ENCODE measurements at places on chromosomes 6 and 20.
A peak's percentile ranks its signal among the peaks of the same experiment; 100 is the strongest.

DNA sequence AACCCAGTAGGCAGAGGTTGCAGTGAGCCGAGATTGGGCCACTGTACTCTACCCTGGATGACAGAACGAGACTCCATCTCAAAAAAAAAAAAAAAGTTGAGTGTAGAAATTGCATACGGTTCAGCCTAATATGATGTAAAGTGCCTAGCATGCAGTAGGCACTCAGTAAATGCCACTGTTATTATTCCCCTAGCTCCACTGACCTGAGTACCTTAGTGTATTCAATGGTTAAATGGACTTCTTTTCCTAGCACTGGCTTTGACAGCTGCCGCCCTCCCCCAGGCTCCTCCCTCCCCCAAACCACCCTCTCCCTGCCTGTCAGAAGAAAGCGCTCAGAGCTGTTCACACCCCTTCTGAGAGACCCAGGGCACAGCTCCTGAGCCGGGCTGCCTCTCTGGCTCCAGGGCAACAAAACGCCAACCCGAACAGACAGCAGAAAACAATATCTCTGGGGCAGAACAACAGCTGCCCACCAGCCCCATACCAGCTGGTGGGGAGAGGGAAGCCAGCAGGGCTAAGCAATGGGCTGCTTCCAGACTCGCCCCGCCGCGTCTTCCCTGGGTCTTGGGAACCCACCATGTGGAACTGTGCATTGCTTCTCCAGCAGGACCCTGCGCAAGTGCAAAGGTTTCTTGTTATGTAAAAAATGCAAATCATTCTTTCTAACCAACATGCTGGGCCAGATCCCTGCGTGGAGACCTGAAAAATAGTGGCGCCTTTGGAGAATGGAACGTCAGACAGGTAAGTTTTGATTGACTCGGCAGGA lies 4.5 kb downstream of the CPNE5 start:
- DNase-seq, result no peak

GRCh38 chr6:18457065-18457737 lies 70.1 kb downstream of the RNF144B start:
- no peak for DNase-seq

DNA sequence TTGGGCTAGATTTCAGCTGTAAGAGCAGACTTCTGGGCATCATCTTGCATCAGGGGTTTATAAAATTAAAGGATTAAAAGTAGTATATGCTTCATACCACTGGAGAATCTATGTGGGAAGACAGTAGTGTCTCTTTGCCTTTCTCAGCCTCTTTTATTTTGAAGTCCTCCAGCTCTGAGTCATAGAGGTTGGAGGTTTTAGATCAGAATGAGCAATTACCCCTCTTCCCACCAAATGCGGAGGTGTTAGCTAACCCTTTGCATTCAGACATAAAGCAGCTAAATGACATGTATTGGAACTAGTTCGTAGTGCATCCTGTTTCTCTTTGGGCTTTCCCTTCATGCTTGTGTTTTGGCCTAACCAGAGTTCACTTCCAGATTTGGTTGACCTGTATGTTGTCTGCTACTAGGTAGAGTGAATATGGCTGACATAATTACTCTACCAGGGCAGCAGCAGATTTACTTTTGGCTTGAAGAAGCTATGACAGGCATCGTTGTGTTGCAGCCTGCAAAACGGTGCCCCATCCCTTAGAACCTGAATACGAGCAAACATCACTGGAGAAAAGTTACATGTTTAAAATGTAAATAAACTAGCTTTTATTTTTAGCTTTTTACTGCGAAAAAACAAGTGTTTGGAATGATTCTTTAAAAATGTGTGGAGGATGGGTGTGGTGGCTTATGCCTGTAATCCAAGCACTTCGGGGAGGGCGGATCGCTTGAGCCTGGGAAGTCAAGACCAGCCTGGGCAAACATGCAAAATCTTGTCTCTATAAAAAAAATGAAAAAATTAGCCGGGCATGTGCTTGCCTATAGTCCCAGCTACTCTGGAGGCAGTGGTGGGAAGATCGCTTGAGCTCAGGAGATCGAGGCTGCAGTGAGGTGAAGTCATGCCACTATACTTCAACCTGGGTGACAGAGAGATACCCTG lies 82.2 kb downstream of the MYO6 start:
- peak; percentile 3 for DNase-seq

GRCh38 chr20:953742-954141 lies 37.6 kb upstream of the ANGPT4 start:
- no peak for DNase-seq

DNA sequence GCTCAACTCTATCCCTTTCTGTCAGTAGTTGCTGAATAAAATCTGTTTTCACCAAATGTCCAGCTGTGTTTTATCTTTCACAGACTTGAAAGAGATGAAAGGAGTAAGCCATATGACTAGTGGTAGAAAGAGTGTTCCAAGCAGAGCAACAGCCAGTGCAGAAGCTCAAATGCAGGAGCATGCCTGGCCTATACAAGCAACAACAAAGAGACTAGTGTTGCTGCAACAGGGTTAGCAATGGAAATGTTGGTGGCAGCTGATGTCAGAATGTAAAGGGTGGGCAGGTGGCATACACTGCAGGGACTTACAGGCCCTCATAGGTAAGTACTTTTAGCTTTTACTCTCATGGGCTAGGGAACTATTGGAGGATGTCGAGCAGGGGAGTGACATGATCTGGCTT lies 5.2 kb upstream of the HINT3 start:
- DNase-seq, result no peak

DNA sequence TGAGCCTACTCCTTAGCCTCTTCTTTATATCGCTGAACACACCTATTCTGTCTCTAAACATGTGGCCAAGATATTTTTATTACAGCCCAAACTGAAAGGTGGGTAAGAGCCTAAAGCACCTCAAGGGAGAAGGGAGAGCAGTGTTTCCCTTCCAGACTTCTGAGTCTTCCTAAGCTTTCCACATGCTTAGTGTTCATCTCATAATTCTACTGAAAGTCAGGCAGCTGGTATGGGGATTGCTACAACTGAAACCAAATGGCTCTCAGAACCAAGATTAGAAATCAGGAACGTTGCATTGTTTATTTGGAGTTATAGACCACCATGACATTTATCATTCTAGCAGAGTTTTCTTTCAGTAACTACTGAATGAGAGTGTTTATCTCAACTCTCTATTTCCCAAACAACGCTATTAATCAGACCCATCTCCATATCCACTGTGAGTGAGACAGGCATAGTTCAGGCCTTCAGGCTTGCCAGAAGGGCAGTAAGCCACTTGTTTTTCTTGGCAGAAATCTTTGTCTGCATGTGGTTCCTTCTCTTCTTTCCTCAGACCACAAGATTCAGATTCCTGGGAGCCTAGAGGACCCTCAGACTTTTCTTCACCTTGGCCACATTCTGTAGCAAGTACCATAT lies 22.8 kb downstream of the VGLL2 start:
- no peak for DNase-seq

GRCh38 chr20:43752561-43753301 lies 25.9 kb upstream of the GTSF1L start:
- peak; percentile 19 for DNase-seq

- DNase-seq, result no peak
These were observed at the start of gene FILIP1 for GRCh38 chr6:75493400-75494064. FILIP1 (minus strand) TSS chr6:75493800; CDS start chr6:75414972, 78,828 bp downstream.

DNA sequence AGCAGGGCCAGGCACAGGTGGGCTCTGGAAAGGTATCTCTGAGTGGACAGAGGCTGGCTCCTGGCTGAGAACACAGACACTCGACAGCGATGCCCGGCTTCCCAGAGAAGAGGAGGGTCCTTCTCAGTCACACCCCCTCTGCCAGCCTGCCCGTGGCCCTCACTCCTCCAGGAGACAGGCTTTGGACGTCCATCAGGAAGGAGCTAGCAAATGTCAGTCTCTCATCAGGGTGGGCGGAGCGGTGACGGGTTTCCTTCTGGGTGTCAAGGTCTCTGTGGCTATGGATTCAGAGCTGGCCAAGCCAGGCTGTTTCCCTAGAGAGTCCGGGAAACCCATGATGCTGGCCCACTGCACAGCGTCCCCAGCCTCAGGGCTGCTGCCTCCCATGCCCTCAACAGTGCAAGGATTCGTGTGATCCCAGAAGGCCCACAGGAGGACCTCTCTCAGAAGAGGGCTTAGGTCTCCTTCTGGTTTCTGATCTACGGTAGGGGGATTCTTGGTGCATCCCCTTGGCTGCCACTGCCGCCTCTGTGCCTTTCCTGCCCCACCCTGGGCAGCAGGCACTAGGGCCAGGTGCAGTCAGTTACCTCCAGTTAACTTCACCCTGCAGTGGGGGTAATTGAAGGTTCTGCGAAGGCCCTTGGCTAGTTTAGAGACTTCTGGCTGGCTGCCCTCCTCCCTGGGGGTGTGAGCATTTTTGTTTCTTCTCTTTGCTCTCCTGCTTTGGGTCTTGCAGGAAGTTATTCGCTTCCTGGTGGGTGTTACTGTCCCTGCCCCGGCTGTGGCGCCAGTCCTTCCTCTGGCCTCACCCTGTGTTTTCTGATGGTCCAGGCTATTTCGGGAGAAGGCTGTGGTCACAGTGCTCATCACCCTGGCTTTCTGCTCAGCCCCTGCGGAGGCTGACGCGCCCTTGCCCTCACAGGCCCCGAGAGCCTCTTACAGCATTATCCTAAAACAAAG lies 80.2 kb downstream of the CDH4 start:
- no peak for DNase-seq

GRCh38 chr20:16308754-16309153 lies 264.5 kb downstream of the KIF16B start:
- DNase-seq, result no peak

- DNase-seq, result no peak
These were observed 92.9 kb upstream of the SHLD1 start for GRCh38 chr20:5657190-5657875.

GRCh38 chr6:18978337-18979128 lies 591.4 kb downstream of the RNF144B start:
- DNase-seq, result no peak

GRCh38 chr6:119207971-119208725 lies 129.7 kb upstream of the FAM184A start:
- no peak for DNase-seq

DNA sequence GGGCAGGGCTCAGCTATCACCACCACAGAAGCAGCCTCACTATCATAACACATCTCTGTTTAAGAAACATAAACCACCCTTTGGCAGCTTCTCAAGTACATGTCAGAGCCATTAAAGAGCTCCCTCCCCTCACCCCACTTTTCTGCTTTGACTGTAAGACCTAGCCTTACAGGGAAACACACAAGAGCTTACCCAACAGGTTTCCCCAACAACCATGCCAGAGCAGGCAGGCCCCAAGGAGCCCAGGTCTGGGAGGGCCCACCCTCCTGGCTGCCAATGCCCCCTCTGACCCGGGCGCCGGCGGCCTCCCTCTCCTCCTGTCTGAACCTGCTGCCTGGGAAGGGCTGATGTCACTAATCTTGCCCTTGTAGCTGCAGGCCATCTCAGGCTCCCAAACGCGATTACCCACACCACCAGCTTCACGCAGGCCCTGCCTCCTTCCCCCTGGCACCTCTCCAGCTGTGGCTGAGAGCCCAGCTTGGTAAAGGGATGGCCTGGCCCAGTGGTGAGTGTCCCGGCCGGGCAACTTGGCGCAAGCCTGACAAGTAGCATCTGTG lies 402.0 kb downstream of the MAFB start:
- no peak for DNase-seq

DNA sequence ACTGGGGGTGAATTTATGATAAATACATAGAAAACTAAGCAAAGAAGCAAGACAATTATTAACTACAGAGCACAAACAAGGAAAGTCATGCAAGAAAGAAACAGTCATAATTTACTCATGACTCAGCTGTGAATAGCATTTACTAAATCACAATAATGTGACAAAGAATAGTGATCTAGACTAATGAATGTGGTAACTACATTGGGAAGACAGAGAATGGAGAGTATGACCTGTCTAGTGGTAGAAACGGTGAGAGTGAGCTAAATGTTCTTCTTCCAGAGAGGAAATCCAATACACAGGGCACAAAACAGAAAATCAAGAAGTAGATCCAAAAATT lies 153.5 kb upstream of the DST start:
- no peak for DNase-seq

Data from CD4-positive, alpha-beta T cell treated with Interleukin-17A for 1 hour (primary cell).